Anterior cingulate cortex (tissue), 58 donors: ENCODE measurements at places on chromosomes 3 and 15.

DNA sequence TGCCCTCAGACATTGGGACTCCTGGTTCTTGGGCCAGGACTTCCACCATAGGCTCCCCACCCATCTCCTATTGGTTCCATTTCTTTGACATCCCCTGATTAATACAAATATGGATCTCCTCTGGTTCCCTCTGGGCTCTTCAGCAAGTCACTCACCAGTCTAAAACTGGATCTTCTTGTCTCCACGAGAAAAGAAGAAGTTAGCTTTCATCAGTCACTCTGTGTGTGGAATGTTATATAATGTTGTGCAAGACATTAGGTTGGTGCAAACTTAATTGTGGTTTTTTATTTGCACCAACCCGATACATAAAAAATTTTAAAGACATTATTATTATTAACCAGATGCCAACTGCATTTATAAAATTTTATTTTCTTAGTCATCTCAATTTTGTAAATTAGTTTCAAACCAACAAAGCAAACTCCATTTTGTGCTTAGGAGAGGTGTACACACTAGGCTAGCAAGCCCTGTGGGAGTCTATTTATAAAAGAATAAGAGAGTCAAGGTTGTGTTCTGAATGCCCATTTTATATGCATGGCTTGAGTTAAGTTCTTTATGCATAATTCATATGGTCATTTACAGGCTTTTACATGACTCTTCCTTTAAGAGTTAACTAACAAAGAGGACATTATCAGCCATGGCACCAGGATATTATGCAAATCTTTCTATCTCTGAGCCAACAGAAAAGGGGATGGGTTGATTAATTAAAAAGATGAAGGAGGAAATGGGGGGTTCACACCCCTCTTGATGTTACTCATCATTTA is 35.1 kb upstream of the IL12A start:
- DNase-seq: no peak

- no peak for DNase-seq
These were observed 3.9 kb upstream of the SENP2 start for GRCh38 chr3:185582236-185582635.

- DNase-seq: no peak
These were observed 44.6 kb downstream of the ANKRD28 start for GRCh38 chr3:15753056-15753710.

- DNase-seq: no peak
These were observed 25.8 kb upstream of the UBXN7 start for GRCh38 chr3:196458063-196458462.
